Memory B cell (primary cell): ENCODE measurements at places on chromosomes 4 and X.

DNA sequence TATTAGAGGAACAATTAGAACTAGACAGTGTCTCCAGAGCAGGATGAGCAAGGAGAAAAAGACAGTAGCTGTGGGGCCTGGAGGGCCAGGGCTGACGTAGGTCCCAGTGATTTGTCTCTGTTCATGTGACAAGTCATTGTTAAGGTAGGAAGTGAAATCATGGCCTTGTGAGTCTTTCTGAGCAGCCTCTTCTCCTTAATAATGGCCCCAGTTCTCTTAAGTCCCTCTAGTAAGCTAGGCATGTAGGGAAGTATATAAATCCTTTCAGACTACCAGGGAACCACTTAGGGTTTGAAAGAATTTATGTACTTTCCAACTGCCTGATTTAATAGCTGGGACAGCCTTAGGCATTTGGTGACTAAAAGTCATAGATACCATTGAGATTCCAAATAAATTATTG lies 133.0 kb downstream of the KLHL8 start:
- no peak for DNase-seq

GRCh38 chr4:38111024-38111423 lies 150.8 kb downstream of the PTTG2 start:
- no peak for DNase-seq

DNA sequence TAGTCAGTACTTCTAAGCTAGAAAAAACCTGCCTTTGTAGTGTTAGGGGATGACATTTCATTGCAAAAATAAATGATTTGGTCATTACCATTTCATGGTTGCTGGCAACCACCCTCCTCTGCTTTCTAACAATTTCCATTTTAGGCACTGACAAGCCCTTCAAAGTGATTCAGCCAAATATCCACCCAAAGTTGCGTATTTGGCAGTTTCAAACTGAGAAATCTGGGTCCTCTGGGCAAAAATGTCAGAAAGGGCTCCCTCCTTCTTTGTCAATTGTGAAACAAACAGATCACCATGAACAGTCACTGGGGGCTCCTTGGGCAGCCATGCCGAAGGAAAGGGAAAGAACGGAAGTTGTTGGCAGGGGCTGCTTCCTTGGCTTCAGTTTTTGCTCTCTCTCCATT lies 33.0 kb downstream of the PLAC1 start:
- DNase-seq = no peak

DNA sequence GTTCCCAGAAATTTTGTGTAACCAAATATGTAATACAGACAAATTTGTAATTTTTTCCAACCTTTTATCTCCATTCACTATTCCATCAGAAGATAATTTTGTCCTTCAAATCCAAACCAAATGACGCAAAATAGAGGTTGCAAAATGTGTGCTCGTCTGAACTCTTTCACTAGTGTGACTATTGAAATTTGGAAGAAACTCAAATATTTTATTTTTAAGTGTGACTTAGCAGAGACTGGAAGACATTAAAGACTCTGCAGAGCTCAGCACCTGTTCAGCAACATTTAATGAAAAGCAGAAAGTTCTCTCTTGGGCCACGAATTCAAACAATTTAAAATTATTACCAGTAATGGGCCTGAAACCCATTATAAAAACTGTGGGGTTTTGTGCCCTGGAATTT lies 30.0 kb upstream of the APELA start:
- no peak for DNase-seq

DNA sequence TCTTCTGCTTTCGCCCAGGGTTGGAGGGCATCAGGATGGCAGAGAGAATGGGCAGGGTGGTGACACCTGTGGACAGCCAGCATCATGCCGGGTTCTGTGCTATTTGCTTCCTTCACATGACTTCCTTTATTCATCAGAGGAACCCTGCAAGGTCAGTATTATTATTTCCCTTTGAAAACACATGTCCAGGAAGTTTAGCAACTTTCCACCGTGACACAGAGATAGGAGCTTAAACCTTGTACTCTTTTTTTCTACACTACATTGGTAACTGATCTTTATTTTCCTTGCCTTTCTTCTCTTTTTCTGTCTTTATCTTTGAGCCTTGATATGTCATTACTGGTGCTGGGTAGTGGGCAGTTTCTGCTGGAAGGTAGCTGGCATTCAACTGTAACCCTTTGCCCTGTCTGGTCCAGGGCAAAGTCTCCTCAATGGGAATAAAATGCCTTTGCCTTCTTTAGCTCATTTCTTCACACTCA lies 5.0 kb upstream of the MGST2 start:
- no peak for DNase-seq

GRCh38 chr4:22780317-22780716 lies 87.6 kb downstream of the GBA3 start:
- DNase-seq = no peak

DNA sequence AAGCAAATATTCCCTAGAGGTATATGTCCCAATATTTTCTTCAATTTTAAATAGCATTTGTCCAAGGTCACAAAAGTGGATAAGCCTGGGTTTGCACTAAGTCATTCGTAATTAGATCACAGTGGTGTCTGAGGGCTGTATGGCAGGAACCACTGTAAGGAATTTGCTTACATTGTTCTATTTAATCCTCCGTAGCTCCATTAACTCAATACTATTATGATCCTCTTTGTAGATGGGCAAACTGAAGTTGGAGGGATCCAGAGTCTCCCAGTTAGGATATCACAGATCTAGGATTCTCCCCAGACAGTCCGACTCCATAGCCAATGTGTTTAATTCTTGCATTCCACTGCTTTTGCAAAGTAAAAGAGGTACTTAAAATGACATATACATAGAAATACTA lies 242.7 kb upstream of the DCAF8L1 start:
- no peak for DNase-seq

- DNase-seq = no peak
These were observed 95.1 kb downstream of the GBA3 start for GRCh38 chr4:22787753-22788375.

DNA sequence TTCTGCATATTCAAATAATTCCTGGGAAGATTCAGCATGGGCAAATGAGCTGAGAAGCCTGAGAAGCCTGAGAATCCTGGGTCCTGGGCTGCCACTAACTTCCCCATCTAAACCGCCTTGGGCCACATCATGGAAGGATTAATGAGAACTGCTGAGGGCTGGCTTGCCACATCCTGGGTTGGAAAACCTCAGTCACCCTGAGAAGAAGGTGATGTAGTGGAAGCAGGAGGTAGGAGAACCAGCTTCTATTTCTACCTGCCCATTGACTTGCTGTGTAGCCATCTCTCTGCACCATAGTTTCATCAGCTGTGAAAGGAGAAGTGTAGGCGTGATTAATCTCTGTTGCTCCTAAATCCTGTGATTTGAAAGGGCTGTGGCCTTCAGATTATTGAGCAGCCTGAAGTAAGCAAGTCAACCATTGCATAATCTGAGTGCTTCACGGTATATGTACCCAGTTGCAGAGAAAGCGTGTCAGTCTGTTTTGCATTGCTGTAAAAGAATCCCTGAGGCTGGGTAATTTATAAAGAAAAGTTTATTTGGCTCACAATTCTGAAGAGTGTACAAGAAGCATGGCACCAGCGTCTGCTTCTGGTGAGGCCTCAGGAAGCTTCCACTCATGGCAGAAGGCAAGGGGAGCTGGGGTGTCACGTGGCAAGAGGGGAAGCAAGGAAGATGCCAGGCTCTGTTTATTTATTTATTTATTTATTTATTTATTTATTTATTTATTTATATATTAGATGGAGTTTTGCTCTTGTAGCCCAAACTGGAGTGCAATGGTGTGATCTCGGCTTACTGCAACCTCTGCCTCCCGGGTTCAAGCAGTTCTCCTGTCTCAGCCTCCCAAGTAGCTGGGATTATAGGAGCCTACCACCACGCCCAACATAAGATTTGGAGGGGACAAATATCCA lies 140.9 kb upstream of the ATP6AP2 start:
- no peak for DNase-seq

DNA sequence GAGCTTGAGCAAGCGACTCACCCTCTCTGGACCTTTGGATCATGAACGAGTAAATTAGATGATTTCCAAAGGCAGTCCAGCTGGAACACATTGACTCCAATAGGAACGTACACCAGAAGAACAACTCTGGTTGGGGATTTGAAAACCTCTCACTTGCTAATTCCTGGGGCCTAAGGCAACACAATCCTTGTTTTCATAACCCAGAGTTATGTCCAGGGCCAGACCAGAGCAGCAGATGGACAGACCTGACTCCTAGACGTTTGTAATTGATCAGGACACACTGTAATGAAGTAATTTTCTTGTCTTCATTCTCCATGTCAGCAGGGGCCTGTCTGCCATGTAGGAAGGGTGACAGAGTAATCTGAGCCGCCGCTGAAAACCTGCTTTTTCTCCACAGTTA lies 283.9 kb downstream of the IDS start:
- DNase-seq = no peak

DNA sequence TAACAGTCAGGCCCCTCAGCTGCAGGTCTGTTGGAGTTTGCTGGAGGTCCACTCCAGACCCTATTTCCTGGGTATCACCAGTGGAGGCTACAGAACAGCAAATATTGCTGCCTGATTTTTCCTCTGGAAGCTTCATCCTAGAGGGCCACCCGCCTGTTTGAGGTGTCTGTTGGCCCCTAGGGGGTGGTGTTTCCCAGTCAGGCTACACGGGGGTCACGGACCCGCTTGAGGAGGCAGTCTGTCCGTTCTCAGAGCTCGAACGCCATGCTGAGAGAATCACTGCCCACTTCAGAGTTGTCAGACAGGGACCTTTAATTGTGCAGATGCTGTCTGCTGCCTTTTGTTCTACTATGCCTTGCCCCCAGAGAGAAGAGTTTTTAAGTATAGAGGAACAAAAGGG lies 160.8 kb downstream of the DKK2 start:
- no peak for DNase-seq

- no peak for DNase-seq
These were observed 13.5 kb downstream of the TTC29 start for GRCh38 chr4:146932116-146932515.

DNA sequence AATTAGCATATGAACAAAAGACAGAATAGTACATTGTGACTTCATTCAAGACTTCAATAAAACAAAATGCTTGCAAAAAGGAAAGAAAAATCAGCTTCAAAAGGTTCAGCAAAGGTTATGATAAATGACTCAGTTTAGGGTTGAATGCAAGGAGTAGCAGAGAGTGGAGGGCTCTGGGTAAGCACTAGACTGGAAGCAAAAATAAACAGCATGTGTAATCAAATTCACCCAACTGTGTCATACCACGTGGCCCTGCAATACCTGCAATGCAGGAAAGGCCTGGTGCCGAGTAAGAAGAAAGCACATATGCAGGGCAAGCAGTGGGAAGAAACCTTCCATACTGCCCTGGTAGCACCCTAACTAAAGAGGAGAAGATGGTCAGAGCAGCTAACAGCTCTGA lies 88.7 kb downstream of the ATP11C start:
- DNase-seq = no peak

DNA sequence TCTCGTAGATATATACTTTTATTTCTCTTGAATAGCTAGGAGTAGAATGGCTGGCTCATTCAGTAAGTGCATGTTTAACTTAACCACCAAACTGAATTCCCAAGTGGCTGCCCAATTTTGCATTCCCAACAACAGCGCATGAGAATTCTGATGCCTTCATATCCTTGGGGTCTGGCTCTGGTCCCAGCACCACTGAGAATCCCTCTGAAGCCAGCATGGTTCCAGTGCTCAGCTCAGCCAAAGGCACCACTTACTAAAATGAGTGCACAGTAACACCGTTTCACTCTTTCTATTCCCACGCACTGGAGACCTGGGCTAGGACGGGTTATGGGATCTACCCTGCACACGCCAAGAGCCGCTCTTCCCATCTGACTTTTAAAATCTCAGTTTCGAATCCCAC lies 60.4 kb downstream of the CASP3 start:
- no peak for DNase-seq

GRCh38 chr4:158006990-158007389 lies 165.8 kb downstream of the GASK1B start:
- no peak for DNase-seq

GRCh38 chr4:9920029-9920428 lies 101.3 kb downstream of the SLC2A9 start:
- no peak for DNase-seq

DNA sequence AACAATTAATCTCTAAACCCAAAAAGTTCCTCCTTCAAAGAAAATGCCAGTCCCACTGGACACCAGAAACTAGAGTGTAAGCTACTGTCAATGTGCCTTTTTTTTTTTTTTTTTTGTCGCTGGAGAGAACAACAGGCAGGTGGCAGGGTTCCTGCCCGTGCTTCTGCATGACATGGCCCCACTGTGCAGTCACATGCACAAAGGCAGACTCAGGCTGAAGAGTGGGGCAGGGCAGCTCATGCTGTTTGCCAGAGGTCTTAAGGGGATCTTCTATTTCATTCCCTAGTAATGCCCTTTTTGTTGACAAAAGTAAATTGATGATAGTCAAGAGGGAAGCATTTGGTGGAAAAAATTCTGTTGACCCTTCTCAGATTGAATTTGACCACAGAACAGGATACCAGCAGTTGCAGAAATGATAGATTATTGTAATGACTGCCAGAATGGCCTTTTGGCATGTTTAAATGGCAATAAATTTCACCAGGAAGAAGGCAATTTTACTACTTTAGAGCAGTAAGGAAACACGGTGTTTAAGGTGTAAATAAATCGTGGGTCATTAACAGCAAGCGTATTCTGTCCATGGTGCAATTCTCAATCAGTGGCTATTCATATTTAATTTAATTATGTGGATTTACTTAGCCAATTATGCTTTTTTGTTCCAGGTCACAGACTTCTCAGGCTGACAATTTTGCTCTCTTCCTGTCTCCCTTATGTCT lies 80.9 kb downstream of the NKX6-1 start:
- no peak for DNase-seq

DNA sequence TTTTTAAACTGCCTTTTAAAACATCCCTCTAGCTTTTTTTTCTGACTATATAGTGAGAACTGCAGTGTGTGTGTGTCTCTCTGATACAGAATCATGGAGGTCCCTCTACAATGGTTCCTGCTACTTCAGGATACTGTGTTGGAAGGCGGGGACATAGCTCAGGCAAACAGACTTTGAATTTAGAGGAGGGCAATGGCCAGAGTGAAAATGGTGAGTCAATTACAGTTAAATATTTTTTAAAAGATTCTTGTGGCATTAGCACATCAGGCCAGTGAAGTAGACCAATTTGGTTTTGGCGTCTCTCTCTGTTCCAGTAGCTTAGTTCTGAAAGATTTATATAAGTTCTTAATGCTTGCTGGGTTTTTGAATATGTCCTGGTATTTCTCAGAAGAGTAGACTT lies 47.1 kb downstream of the ALG13 start:
- no peak for DNase-seq

DNA sequence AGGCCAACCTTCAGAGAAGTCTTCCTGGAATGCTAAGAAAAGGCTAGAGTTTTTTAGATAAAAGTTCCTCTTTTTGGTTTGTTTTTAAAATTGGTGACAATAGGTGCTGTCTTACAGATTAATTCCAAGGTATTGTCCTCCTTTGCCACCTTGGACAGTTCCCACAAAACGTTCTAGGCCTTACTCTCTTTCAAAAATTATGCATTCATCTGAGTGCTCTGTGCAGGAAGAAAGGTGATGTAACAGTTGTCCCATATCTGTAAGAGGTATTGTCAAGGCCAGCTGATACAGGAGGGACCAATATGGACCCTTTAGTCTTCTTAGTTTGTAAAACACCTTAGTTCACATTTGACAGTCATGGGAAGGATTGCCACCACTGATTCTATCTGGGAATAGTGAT lies 15.9 kb upstream of the CXCL5 start:
- DNase-seq = no peak

- no peak for DNase-seq
These were observed 610.7 kb upstream of the ADGRL3 start for GRCh38 chr4:60589425-60589824.

- no peak for DNase-seq
These were observed 19.9 kb downstream of the DCHS2 start for GRCh38 chr4:154471526-154472331.

GRCh38 chr4:24937917-24938281 lies 25.1 kb upstream of the CCDC149 start:
- DNase-seq = no peak

GRCh38 chrX:103730796-103731493 lies 20.2 kb downstream of the TMEM31 start:
- no peak for DNase-seq
